ENCODE measurements at places on chromosomes 13 and 19.

DNA sequence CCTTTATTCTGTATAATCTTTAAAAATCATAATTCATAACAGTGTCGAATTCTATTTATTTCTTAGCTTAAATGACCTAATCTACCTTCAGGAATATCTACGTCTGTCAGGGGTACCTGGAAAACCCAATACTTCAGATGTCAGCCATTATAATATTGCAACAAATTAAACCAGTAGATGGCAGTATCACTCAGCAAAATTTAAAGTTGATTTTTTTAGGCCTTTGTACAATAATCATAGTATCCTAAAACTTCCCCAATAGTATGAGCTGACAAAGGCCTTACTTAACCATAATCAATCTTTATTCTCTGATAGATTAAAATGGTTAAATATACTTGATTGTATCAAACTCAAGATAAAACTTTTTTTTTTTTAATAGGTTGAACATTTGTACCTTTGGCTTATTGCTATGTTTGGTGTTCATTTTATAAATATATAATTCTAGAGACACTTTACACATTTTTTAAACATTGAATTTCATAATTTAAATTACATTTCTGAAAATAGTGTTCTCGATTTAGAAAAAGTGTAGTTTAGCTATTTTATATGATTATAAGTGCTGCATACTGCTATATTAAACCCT, 830.2 kb upstream of the SPRY2 start:
- peak; percentile 60 for DNase-seq

- no peak for DNase-seq
Measured at GRCh38 chr13:40792284-40793051, 3.1 kb downstream of the SLC25A15 start.

- DNase-seq, result no peak
Measured at GRCh38 chr13:99545979-99546378, 44.7 kb downstream of the TM9SF2 start.

GRCh38 chr13:114017028-114017630, 43.3 kb upstream of the C13orf46 start:
- DNase-seq, result no peak

DNA sequence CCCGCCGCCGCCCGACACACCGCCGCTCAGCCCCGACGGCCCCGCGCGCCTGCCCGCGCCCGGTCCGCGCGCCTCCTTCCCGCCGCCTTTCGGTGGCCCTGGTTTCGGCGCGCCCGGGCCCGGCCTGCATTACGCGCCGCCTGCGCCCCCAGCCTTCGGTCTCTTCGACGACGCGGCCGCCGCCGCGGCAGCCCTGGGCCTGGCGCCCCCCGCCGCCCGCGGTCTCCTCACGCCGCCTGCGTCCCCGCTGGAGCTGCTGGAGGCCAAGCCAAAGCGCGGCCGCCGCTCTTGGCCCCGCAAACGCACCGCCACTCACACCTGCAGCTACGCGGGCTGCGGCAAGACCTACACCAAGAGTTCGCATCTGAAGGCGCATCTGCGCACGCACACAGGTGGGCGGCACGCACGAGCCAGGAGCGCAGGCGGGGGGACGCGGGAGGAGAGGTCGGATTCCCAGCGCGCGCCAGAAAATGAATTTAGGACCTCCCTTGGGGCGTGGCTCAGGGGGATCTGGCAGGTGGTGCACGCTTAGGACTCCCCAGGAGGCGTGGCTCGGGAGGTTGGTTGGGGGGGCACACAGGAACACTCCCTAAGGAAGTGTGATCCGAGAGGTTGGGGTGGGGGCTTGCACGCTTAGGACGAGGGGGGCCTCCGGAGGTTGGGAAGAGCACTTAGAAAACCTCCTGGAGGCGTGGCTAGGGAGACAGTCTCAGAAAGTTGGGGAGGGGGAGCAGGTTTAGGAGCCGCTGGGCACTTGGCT, 1.2 kb downstream of the KLF2 start:
- DNase-seq, result no peak

DNA sequence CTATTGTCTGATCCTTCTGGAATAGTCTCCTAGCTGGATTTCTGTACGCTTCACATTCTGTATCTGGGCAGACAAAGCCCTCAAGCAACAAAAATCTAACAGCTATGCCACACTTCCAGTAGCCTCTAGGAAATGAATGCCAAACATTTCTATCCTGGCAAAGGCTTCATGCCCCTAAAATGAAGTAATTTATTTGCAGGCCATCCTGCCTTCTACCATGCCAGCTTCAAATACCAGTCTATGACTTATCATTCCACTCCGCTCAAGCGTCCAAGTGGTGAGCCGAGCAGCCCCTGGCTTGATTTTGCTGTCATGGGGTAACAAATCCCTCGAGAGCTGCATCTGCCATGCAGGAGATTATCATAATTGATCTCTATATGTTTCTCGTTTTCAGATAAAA, 86.9 kb downstream of the LHFPL6 start:
- no peak for DNase-seq

- DNase-seq, result no peak
Measured at GRCh38 chr19:46298479-46299003, 1.7 kb downstream of the HIF3A start.

DNA sequence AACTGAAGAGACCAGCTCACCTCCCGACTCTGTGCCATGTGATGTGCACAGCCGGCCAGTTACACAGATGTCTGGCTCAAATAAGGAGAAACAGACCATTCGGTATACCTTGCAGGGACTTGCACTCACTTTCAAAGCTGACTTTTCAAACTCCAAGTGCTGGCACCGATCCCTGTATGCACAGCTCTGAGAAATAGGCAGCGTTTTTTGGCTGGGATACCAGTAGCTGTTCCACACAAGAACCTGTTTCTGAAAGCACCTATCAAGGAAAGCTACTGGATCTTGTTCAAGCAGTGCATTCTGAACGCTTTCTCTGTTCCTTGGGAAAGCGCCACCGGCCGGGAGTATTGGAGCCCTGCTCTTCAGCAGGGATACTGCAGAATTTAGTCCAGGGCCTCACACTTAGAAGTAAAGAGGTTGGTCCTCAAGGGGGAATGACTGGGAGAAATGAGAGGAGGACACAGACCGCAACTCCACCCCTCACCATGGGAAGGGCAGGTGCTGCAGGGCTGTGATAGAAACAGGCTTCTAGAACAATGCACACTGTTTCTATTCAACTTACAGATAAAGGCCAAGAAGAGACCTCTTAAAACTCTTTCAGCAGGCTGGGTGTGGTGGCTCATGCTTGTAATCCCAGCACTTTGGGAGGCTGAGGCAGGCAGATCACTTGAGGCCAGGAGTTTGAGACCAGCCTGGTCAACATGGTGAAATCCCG, 53.6 kb upstream of the PABPC3 start:
- no peak for DNase-seq

DNA sequence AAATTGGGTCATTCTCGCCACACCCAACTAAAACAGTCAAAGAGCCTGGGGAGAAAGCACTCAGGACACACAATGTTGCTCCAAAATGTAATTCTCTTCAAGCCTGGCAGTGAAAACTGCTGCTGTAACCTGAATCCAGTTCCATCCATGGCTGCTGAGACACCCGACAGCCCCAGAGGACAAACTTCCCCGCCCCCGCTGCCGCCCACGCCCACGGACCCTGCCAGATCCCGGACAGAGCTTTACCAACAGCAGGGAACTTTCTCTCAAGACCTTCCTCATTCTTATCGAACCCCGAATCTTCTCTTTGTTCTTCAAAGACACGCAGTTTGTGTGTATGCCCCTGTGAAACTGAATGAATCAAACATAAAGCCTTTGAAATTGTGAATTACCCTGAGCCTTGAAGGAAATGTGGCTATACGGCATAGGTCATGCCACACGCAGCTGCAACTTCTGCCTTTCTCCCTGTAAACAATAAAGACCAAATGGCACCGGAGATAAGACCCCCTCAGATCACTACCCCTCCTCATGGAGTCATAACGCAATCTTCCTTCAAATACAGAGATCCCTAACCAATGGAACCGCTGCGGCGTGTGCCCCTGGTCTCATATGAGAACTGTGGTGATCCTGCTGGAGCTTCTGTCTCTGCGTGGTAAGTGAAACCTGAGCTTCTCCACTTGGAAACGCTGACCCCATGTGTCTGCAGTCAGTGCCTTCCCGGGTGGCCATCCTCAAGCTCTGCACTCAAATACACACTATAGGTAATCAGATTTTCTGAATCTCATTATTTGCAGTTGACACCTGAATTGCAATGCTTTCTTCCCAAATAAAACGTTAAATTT, 4.8 kb upstream of the LAMP1 start:
- DNase-seq, result peak; percentile 15

- DNase-seq, result no peak
Measured at GRCh38 chr13:62171697-62172096, 756.0 kb upstream of the PCDH20 start.

GRCh38 chr13:55583953-55584593, 1556.6 kb upstream of the PRR20A start:
- no peak for DNase-seq

- DNase-seq, result peak; percentile 57
Measured at GRCh38 chr13:97028441-97029299, 34.4 kb upstream of the OXGR1 start.

DNA sequence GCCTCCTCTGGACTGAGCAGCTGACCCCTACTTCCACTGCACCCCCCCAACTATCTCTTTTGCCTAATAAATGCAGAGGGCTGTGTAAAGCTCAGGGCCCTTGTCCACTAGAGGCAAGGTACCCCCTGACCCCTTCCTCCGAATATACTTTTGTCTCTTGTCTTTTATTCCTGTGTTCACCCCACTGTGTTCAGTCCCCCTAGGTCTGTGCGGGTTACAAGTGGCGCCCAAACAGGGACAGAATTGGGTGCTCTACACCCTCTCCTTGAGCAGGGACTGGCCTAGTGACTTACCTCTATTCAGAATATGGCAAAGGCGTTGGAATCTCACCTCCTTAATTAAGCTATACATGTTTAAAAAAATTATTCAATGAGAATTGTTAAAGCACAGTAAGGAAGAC, 15.0 kb downstream of the ZNF350 start:
- no peak for DNase-seq

- no peak for DNase-seq
Measured at GRCh38 chr13:26037302-26037701, 14.5 kb downstream of the SHISA2 start.

GRCh38 chr13:67771106-67771505, 541.0 kb upstream of the PCDH9 start:
- no peak for DNase-seq

DNA sequence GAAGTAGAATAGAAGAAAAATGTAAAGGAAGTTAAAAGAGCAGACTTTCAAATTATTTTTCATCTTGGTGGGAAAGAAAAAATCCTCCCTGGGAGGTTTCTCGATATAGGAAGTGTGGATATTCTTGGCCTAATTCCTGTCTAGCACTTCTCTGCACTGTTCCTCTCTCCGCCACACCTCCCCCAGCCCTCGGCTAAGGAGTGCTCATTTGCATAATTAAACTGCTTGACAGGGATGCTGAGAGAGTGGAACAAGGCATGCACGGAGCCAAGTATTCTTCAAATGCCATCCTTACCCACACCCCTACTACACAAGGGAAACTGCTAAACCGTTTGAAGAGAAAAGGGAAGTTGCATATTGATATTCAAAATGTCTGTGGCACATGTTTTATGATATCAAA, 511.0 kb upstream of the HTR2A start:
- DNase-seq, result peak; percentile 46

DNA sequence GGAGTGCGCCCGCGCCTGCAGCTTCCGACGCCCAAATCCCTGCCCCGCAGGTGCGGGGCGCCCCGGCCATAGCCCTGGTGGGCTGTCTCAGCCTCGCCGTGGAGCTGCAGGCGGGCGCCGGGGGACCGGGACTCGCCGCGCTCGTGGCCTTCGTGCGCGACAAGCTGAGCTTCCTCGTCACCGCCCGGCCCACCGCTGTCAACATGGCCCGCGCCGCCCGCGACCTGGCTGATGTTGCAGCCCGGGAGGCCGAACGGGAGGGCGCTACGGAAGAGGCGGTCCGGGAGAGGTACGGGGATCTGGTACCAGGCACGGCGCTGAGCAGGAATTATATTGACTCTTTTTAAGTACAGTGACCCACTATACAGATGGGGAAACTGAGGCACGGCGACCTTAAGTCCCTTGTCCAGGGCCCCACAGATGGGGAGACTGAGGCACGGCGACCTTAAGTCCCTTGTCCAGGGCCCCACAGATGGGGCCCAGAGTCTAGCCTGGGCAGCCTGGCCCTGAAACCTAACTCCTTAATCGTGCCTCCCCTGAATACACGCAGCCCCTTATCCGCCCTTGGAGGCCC, 586 bp downstream of the MRI1 start:
- no peak for DNase-seq

GRCh38 chr13:49238621-49239020, 9.1 kb upstream of the CDADC1 start:
- no peak for DNase-seq

DNA sequence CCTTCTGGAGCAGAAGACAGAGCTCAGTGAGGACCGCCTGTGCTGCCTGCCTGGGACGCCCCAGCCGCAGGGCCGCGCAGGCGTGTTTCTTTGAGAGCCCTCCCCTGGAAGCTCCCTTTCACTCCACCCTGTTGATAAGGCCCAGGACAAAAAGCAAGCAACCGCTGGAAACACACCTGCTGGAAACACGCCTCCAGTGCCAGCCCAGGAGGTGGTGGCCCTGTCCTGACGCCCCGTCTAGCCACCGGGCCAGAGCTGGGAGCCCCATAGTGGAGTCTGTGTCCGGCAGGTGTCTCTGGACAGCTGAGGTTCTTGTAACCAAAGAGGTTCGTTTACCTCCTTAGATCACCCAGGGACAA, 173.8 kb downstream of the KATNAL1 start:
- no peak for DNase-seq

DNA sequence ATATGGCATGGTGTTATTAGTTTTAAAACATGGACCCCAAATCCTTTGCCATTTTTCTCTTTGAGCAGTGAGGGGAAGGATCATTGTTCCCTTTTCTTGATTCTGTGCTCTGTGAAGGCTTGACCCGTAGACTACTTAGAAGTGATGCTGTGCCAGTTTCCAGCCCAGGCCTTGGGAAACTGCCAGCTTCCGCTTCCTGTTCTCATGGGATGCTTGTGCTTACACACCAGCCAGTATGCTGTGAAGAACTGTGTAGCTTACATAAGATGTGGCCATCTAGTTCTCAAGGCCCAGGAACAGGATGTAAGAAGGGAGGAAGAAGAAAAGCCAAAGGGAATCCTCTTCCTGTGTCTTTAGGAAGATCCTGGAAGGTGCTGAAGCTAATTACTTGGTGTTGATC, 180.9 kb downstream of the PCCA start:
- DNase-seq, result peak; percentile 24

- peak; percentile 46 for DNase-seq
Measured at GRCh38 chr13:83780227-83780626, 102.0 kb downstream of the SLITRK1 start.

Measured in Kasumi-1 (cell line).